ENCODE measurements at places on chromosomes 6 and 20.

GRCh38 chr6:136701045-136701444 lies 91.2 kb downstream of the MAP3K5 start:
- peak; percentile 94 for DNase-seq

- DNase-seq: peak; percentile 42
Observed at GRCh38 chr6:166341977-166342348, 382 bp downstream of the SFT2D1 start.

- DNase-seq: no peak
Observed at GRCh38 chr6:91088976-91089375, 502.1 kb upstream of the MAP3K7 start.

DNA sequence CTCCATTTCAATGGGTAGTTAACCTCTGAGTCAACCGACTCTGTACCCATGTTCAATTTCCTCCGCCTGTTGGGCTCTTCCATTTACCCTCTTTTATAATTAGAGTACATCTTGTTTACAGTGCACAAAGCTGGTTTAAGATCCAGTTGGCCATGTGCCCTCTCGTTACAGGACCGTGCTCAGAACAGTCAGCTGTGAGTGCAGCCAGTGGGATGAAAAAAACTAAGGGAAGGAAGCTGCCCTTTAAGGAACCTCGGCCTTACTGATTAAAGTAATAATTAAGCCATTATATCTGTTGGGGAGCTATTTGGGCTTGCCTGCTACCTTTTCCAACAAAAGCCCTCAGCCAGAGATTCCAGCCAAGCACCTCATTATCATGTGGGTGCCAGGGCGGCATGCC lies 68.8 kb downstream of the TMEM170B start:
- peak; percentile 84 for DNase-seq

DNA sequence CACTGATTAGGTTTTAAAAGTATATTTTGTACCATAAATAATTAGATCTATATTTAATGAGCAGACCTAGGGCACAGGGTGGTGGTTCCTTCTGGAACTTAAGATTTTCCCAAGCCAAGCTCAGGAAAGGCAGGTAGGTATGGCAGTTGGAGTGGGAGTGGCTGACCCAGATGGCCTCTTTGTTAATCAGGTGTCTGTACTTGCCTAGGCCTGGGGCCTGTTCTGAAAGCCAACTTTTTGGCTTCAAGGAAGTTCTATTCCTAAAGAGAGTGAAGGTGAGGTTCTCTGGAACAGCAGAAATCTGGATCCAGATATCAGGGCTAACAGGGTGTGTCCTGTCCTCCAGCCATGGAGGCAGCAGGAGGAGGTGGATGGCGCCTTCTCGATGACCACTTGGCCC lies 44.9 kb downstream of the VEGFA start:
- DNase-seq: peak; percentile 93

GRCh38 chr20:644692-645317 lies 8.2 kb downstream of the SRXN1 start:
- DNase-seq: no peak

DNA sequence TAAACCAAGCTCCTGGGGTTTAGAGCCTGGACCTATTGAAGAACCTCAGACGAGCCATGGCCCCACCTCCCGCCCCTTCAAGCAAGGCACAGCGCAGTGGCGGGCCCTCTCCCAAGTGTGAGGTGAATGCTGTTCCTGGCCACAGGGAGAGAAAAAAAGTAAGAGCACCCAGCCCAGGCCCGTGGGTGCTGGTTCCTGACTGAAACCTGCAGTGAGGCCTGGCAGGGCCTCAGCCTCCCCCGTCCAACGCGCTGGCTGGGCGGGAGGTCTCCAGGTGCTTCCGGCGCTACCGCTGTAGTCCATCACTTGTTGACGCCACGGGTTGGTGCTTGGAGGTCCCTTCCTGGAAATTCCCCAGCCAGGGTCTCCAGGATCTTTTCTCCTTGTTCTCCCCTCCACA lies 5.5 kb upstream of the FAM83C start:
- DNase-seq: no peak

GRCh38 chr6:122069932-122070331 lies 329.5 kb upstream of the HSF2 start:
- no peak for DNase-seq

DNA sequence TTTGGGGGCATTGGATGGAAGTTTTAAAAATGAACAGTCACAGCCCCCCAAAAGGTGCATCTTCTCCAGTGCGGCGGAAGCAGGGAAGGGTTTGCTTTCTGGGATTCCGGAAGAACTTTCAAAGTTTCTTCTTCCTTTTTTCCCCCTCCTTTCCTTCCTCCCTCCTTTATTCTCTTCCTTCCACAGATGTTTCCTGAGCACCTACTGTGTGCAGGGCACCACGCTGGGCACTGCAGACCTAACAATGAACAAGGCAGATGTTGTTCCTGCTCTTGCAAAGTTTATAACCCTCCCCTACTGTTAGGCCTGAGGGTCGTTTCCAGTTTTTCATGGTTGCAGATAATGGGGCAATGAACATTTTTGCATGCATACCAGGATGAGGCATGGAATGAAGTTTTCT lies 58.1 kb downstream of the CHMP4B start:
- no peak for DNase-seq

DNA sequence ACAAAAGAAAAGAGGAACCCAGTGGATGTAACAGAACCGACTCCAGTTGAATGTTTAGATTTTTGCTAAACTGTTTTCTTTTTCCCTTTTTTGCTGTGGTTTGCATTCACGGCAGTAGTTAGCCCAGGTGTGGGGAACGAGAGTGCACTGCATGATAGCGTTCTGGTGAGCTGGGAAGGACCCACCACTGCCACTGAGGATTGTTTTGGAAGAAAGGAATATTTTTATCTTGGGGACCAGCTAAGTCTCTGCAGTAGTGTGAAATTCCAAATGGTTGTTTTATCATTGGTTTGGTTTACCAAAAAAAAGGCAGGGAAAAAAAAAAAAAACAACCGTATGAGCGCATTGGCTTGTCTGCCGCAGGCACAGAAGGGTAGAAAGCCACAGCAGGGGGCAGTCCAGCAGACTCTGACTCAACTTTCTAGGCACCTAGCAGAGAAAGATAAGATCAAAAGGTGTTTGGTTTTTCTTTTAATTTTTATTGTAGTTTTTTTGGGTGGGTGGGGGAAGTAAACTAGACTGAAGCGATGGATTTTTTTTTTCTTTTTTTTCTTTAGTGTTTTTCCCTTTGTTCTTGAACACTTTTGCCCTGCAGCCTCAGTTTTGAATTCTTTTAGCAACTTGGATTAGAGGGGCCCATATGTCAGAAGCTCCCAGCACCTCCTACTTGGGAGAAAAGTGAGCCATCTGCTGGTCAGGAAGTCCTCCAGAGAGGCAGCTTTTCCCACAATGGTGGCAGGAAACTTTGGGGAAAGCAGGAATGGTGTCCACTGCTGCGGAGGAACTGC lies 13.5 kb upstream of the RAB5IF start:
- peak; percentile 32 for DNase-seq

DNA sequence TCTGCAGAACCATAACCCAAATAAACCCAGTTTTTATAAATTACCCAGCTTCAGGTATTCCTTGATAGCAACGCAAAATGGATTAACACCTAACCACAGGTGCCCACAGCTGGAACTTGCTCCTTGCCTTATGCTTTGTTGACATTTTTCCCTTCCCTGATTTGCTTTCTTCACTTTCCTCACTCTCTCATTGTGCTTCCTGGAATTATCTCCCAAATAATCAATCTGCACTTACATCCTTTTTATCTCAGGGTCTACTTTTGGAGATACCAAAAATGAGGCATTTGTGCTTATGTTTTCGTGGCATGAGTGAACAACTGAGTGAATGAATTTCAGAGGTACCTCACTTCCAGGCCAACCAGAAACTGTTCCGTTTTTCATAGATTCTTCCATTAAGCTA lies 374.3 kb downstream of the DOK5 start:
- DNase-seq: no peak

DNA sequence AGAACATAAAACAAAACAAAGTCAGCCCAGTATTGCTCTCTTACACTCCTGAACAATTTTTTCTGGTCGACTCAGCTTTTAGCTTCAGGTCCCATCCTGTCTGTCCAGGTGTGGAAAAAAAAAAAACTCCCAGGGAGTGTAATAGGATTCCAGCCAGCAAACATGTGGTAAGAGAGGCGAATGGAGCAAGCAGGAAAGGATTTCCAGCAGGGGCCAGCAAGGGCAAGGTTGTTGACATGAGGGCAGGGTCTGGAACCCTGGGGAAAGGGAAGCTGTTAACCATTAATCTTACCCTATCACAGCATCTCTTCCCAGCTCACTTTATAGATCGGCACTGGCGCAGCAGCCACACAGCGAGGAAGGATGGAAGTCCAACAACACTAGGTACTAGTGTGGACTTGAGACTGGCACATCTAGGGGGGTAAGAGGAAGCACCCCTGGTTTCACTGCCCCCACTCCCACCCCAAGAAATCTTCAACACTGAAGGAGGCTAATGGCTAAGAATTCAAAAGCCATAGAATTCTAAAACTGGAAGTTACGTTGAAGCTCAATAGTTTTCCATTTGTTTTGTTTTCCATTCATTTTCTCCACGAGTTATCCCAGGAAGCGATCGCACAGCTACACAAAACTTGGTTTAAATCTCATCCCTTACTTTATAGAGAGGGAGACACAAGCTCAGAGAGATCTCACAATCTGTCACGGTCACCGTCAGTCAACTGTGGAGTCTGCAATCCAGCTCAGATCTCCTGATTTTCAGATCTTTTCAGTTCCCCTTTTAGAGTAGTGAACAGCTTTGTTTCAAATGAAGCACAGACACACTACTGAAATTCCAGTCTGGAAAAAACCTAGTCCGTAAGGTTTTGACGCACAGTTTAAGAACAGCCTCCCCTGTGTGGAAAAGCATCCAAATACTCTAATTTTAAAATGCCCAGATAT lies 53.3 kb downstream of the SLC22A23 start:
- peak; percentile 84 for DNase-seq

- no peak for DNase-seq
Observed at GRCh38 chr20:25444556-25444955, 37.1 kb downstream of the GINS1 start.

DNA sequence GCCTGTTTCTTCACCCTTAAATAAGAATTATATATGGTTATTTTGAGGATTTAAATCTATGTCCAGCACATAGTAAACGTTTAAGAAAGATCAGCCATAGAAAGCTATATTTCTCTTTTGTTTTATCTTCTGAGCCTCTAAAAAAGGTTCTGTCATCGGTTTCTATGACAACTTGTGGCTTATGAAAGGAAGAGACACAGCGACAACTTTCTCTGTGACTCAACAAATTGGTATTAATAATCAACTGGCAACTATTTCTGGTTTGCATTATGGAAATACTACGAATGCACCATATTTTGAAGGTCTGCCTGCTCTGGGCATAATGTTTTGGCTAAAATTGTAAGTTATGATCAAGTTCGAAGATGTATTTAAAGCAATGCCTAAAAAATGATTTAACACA lies 751.0 kb downstream of the CD109 start:
- DNase-seq: no peak

- no peak for DNase-seq
Observed at GRCh38 chr20:60513141-60513540, 554.9 kb downstream of the CDH26 start.

DNA sequence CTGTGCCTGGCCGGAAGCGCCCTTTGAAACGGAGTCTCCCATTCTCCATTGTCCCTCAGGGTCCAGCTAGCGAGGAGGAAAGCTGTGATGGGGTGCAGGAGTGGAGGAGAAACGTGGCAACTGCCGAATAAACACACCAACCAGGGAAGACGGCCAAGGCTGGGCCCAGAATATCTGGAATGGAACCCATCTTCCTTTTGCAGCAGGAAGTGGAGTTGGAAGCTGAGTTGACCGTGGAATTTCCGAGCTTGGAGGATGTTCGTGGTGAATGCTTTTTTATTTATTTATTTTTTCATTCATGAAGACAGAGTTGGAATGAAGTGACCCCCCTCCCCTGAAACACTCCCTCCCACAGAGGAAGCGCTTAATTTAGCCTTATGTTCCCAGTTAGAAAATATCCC lies 105.6 kb upstream of the RNF24 start:
- DNase-seq: no peak

DNA sequence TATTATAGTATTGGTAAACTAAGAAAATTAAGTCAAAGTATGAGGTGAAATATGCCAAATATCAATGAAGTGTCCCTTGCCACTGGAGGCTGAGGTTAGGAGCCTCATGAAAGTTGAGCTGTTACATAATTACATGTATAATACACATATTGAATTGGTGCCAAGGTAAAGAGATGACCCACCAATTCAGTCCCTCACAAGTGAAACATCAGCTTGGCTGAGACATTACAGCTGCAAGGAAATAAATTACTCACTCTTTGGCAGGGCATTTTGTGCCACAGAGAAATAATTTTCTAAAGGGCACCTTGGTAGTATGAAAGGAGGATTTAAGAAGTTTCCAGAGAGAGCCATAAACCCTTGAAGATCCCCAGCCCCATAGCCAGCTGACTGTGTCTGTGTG lies 127.4 kb downstream of the ADGRG6 start:
- peak; percentile 78 for DNase-seq

DNA sequence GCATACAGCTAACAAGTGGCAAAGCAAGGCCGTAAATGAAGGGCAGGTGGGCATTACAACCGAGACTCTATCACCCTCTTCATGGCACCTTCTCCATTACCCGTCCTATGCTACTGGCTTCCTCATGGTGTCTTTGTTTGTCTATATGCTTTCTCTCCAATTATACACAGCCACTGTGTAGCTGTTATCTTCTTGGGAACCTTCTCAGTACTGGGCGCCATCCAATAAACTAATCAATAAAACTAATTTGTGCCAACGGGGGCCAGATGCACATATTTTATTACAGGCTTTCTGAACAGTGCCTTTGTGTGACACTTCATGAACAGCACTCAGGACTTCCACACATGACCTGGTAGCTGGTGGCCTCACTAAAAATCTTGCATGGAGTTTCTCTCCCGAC lies 149.8 kb upstream of the PCSK2 start:
- DNase-seq: no peak

DNA sequence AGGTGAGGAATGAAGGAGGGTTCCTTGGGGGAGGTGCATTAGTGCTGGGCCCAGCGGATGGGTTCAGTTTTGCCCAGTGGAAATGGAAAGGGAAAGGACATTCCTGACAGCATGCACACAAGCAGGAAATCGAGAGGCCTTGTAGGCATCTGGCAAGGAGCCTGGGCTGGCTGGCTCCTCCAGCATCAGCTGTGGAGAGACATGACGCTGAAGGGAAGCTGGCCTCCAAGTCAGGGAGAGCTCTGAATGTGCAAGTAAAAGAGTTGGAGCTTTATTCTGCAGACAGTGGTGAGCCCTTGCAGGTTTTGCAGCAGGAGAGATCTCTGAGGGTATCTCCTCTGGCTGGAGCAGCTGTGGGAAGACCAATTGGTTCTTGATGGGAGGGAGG lies 154.3 kb downstream of the MRPL14 start:
- no peak for DNase-seq

All from NCI-H69 (cell line).